ENCODE measurements at places on chromosomes 3 and 15. TPM values are rescaled to one million over a fixed set of nuclear protein-coding genes. Genes with fewer than 3 reads are reported as not detected.

- no peak for DNase-seq
Measured at GRCh38 chr15:80162059-80162554, 9.3 kb downstream of the FAH start.

- DNase-seq: no peak
Measured at GRCh38 chr3:125302932-125303331, 72.2 kb downstream of the ZNF148 start.

GRCh38 chr3:79247725-79248043 is 520.1 kb downstream of the ROBO1 start:
- DNase-seq: no peak

DNA sequence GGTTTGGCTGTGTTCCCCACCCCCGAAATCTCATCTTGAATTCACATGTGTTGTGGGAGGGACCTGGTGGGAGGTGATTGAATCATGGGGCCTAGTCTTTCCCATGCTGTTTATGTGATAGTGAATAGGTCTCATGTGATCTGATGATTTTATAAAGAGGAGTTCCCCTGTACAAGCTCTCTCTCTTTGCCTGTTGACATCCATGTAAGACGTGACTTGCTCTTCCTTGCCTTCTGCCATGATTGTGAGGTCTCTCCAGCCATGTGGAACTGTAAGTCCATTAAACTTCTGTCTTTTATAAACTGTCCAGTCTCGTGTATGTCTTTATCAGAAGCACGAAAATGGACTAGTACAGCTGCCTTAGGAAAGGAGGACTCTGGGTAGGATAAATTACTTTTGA is 976.7 kb downstream of the MCTP2 start:
- no peak for DNase-seq

DNA sequence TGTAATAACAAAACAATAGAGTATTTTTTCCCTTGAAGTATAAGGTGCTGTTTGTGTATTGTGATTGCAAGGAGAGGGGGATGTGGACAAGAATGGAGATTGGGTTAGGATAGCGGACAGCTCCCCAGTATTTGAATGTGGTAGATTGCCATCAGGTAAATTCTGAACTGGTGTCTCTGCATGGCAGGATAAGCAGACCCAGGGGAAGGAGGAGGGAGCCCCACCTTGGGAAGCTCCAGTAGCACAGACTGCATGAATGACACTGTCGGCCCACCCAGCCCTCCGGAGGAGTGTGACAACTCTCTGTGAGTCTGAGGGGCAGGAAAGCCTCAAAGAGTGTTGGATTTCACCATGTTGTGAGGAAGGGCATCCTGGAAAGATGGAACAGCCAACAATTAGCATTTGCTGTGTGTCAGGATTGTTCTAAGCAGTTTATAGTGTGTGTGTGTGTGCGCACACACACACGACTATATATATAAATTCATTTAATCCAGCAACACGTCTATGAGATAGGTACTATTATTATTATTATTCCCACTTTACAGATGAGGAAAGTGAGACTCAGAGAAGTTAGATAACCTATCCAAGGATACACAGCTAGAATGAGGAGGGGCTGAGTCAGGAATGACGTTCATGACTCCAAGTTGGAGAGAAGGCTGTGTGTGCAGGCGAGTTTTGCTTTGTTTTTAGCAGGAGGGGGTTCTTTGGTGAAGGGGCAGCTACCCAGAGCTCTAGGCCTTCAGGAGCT is 63.4 kb upstream of the LCTL start:
- no peak for DNase-seq

Gene HYAL1
- 1.3 TPM for total RNA-seq

Gene RNU6-1
- total RNA-seq: not detected

Gene CELSR3
- 9.9 TPM for total RNA-seq

Gene FRMD5
- total RNA-seq: 6.5 TPM

Gene CD200
- 4.0 TPM for total RNA-seq

Gene EXD1
- 0.70 TPM for total RNA-seq

Gene FAM81A
- 7.0 TPM for total RNA-seq

All from PC-9 (cell line).